ENCODE measurements at places on chromosomes 1 and 21.
A peak's percentile ranks its signal among the peaks of the same experiment; 100 is the strongest.

DNA sequence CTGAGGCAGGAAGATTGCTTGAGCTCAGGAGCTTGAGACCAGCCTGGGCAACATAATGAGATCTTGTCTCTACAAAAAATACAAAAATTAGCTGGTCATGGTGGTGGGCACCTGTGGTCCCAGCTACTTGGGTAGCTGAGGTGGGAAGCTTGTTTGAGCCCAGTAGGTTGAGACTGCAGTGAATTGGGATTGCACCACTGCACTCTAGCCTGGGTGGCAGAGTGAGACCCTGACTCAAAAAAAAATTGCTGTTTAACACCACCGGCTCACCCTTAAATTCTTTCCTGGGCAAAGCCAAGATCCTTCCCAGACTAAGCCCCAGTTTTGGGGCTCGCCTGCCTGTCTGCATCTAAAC lies 6.6 kb upstream of the NSUN4 start:
- no peak for DNase-seq

GRCh38 chr1:203161175-203161574 lies 14.5 kb downstream of the MYBPH start:
- no peak for DNase-seq

GRCh38 chr1:204503122-204503912 lies 8.7 kb upstream of the PIK3C2B start:
- peak; percentile 73 for DNase-seq

DNA sequence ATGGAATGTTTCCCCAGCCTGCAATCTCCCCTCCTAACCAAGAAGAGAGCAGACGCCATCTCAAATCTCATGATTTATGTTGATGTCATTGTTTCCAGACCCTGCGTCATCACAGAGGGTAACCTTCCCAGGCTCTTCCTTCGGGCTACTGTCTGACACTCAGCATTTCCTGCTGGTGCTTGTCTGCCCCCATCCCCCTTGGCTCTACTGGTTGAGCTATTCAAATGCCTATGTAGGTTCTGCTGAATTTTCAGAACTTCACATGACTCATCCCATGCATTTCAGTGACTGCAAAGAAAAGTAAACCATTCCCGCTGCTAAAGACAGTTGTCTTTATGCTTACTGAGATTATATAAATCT lies 24.8 kb upstream of the ITPKB start:
- no peak for DNase-seq

- no peak for DNase-seq
Measured at GRCh38 chr1:211928993-211929637, 98.6 kb upstream of the LPGAT1 start.

GRCh38 chr1:64343823-64344190 lies 126.1 kb upstream of the CACHD1 start:
- DNase-seq = no peak

DNA sequence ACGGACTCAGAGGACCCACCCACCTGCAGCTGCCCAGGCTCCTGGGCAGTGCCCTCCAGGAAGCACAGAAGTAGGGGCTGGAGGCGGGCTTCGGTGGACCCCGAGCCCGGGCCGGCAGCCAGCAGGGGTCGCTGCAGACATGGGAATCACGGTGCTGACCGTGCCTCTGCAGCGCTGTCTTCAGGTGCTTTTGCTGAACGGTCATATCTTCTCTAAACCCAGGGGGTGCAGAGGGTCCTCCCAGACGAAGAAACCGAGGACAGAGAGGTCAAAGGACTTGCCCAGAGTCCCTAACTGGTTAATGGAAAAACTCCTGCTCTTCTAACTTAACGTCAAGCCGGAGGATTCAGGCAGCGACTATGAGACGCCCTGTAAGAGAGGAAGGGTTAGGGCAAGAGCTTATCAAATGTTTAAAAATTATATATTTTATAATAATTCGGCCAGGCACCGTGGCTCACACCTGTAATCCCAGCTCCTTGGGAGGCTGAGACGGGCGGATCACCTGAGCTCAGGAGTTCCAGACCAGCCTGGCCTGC lies 21.5 kb upstream of the LEFTY2 start:
- peak; percentile 40 for DNase-seq

GRCh38 chr1:237042892-237043576 lies 1.1 kb downstream of the RYR2 start:
- DNase-seq = no peak

- DNase-seq = no peak
Measured at GRCh38 chr1:119159111-119159510, 18.7 kb upstream of the WARS2 start.

- no peak for DNase-seq
Measured at GRCh38 chr1:36339215-36339614, 15.8 kb upstream of the EVA1B start.

GRCh38 chr21:34243562-34243961 lies 120.2 kb upstream of the KCNE2 start:
- DNase-seq = peak; percentile 32

GRCh38 chr1:244050014-244050834 lies 859 bp upstream of the ZBTB18 start:
- no peak for DNase-seq

- no peak for DNase-seq
Measured at GRCh38 chr21:39238275-39238674, 55.0 kb upstream of the PSMG1 start.

DNA sequence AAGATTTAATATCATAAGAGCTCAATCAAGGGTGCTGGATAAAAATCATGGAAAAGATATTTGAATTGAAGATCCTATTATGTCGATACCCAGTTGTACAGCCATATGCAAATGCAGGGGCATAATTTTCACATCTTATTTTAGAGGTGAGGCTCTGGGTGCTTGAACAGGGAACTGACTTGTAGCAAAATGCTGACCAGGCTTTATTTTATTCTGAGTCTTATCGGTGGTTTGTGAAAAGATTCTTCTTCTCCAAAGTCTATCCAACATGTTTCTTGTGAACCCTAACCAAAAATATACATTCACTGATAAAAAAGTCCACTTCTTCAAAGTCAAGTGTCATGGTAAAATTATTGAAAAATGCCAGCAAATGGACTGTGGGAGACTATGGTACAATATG lies 475.5 kb upstream of the NEGR1 start:
- DNase-seq = no peak

DNA sequence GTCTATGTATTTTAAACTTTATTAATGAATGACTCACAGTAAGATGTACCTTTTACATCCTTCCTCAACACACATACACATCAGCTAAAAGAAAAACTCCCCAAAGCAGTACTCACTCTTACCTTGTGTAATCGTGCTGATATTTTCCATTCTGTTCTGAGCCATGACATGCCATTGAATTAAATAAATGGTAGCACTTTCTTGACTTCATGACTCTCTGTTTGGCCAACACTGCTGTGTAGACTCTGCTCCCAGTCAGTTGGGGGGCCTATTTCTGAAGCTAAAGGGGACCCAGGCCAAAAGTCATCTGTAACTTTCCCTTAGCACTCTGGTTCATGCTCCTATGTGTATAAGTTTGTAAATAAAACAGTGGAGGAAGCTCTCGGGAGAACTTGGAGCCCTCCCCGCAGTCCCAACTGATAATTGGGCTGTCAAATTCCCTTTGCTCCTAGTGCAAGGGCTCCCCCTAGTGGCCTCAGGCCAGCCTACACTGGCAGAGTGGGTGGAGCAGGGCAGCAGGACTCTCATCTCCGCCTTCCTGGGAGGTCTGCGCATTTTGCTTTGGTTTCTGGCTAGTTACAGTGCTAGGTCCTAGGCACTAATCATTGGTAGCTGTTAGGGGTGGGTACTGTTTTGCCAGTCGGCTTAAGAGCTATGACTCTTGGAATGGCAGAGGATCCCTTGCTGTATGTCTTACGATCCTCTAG lies 1.7 kb upstream of the FYB2 start:
- DNase-seq = peak; percentile 25

Data from CD4-positive, alpha-beta T cell treated with Interleukin-6 at 100 ng/mL for 8 hours (primary cell).